ENCODE measurements at places on chromosomes 2 and 18.

GRCh38 chr2:3483227-3483985, 35.9 kb downstream of the ADI1 start:
- peak; percentile 56 for DNase-seq

DNA sequence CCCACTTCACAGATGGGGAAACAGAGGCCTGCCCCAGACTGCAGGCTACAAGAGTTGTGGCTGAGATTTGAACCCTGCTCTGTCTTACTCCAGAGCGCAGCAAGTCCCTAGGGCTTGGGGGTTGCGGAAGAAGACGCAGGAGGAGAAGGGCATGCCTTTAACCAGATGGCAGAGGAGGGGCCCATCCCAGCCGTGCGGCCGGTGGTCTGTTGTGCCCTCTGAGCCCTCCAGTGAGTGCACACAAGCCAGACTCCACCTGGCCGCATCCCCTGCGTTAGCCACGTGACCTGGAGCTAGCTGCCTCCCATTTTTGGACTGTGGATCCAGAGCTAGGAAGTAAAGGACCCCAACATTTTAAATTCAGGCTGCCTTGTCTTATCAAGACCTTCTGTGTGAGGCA, 2.8 kb downstream of the KCNIP3 start:
- DNase-seq, result no peak

- DNase-seq, result no peak
Observed at GRCh38 chr2:20738772-20739171, 71.8 kb downstream of the GDF7 start.

- DNase-seq, result no peak
Observed at GRCh38 chr2:102271844-102272243, 39.5 kb upstream of the IL1RL1 start.

DNA sequence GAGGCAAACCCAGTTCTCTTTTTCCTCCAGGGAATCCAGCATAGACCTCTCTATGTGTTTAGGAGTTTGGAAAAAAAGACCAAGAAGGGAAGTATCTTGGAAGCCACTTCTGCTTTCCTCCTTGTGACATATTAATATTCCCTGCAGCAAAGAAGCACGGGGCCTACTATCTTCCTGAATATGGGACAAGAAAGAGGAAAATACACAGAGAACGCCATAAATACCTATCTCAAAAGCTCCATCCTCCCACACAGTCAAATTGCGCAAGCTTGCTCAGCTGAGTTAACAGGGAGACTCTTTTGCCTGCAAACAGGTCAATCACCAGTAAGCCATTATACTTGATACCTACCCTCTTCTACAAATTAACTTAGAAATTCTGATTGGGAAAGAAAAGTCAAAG, 16.7 kb upstream of the RAPH1 start:
- DNase-seq, result no peak

DNA sequence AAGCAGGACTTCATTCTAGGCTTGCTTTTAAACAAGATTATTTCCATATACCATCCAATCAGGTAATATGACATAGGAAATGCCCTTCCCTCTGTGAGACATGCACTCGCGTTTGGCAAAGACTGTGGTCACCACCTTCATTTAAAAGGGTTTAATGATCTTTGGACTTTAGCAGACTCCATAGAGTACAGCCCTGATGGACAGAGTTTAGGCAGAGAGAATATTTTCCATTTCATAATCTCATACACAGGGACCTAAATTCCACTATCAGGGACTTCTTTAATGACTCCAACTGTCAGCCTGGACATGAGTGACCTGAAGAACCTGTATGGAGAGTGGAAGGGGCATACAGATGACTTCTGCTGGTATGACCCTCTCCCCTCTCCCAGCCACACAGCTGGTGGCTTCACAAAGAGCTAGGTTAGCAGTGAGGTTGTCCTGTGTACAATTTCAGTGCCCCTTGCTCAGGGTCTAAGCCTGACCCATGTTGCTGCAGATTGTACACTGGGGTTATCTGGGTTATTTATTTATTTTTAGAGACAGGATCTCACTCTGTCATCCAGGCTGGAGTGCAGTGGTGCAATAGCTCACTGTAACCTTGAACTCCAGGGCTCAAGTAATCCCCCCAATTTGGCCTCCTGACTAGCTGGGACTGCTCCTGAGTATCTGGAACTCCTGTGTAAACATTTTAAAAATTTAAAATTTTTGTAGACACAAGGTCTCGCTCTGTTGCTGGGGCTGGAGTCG, 59.2 kb downstream of the PTPRM start:
- no peak for DNase-seq

DNA sequence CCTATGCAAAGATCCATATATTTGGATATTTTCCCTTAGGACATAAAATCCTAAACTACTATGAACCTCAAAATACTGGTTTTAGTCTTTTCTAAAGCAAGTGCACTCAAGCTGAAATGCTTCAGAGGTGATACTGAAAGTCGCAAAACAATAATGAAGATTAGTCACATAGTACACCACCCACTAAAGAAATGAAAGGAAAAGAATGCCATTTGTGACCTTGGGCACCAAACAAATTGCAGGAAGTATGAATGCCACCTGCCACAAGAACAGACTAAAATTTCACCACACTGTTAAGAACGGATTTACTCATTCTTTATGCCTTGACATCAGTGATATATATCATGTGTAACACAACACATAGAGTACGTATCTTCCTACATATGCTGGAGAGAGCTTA, 161.5 kb downstream of the ZNF521 start:
- DNase-seq, result no peak

DNA sequence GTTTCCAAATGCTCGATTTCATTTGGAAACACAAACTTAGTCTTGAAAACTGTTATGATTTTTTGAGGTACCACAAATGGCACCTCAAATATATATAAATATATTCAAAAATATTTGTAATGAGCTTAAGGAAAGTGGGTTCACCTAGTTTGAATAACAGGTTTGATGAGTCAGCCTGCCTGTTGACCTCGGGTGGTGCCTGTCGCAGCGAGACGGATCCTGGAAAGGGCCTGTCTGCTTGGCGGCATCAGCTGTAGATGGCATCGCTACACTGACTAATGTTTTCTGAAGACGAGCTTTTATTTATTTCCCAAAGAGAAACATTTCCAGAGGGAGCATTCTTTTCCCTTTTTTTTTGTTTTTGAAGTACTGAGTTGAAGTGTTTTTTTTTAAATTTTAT, 6.9 kb downstream of the ALLC start:
- DNase-seq, result no peak

- no peak for DNase-seq
Observed at GRCh38 chr2:39667104-39667885, 1.6 kb downstream of the TMEM178A start.

GRCh38 chr2:240983361-240983995, 14.9 kb upstream of the SNED1 start:
- DNase-seq, result peak; percentile 17

- DNase-seq, result no peak
Observed at GRCh38 chr18:6653880-6654279, 75.6 kb upstream of the ARHGAP28 start.

DNA sequence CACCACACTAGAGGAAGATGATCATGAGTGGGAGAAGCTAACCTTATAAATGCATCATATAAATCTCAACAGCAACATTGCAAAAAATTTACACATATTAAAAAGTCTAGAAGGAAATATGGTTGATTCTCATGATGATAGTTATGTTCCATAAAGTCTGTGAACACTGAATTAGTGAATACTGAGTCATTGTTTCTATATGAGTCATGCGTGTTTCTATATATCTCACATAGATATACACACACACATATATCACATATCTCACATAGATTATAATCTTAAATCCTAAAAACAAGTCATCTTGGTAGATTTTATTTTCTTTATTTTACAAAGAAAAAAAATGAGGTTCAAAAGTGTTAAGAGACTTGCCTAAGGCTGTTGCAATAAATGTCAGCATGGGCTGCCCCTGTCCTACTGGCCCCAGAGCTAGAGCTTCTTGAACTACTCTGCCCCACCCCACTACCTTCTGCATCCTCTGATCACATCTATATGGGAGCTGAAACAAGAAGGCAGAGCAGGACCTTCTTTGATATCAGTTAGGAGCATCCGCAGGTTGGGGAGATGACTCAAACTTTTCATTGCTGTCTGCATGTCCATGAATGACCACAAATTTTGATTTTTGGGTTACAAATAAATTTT, 81.8 kb upstream of the ADAM23 start:
- DNase-seq, result no peak

GRCh38 chr18:31041271-31042083, 1.1 kb downstream of the DSC3 start:
- DNase-seq, result no peak

GRCh38 chr2:111710613-111711012, 173.4 kb downstream of the ANAPC1 start:
- no peak for DNase-seq

DNA sequence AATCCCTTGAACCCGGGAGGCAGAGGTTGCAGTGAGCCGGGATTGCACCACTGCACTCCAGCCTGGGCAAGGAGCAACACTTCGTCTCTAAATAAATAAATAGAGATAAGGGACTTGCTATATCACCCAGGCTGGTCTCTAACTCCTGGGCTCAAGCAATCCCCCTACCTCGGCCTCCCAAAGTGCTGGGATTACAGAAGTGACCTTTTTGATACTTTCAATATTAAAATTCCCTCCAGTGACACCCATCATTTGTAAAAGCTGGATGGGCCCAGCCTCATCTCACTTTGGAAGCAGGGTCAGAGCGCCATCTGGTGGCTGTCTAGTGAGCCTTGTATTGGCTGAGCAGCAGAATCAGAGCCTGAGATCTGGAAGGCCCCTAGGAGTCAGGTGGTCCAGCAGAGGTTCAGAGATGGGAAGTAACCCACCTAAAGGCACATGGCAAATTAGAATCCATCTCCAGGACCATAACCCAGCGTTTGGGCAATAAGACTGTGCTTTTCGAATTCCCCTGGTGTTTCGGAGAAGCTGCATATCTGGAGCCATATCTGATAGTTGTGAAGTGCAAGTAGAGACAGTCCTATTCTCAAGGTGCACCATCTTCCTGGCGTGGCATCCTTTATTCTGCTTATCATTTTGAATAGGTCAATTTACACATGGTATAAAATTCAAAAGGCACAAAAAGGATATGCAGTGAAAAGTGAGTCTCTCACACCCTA, 18.3 kb upstream of the SLC35F6 start:
- DNase-seq, result peak; percentile 71

- no peak for DNase-seq
Observed at GRCh38 chr18:75133721-75134610, 75.0 kb downstream of the PTGR3 start.

- no peak for DNase-seq
Observed at GRCh38 chr2:224999754-225000153, 42.5 kb downstream of the DOCK10 start.

DNA sequence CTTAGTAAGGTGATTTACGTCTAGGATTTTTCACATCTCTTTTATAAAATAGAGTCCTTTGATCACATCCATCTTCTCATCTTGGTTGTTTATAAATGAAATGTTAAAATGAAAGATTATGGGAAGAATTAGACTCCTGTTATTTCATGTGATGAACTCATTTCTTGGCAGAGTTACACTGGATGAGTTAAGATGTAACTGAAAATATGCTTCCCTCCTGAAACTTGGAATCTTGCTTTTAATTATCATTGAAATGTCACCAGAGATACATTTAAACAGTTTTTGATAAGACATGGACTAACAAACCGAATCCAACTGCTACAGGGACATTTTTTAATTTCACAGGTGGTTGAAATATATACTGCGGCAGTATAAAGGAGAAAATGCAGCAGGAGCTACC, 274.0 kb downstream of the DLGAP1 start:
- no peak for DNase-seq

- DNase-seq, result no peak
Observed at GRCh38 chr2:145017149-145017548, 497.2 kb upstream of the ZEB2 start.

- DNase-seq, result peak; percentile 96
Observed at GRCh38 chr2:99337113-99338028, at the start of gene EIF5B. Gene EIF5B, plus strand, starts transcription at chr2:99337389. Its CDS starts 166 bp downstream, at chr2:99337555.

- DNase-seq, result peak; percentile 65
Observed at GRCh38 chr2:150271952-150272802, 215.3 kb downstream of the RND3 start.

GRCh38 chr2:3654011-3654410, 4.0 kb upstream of the ALLC start:
- DNase-seq, result no peak

DNA sequence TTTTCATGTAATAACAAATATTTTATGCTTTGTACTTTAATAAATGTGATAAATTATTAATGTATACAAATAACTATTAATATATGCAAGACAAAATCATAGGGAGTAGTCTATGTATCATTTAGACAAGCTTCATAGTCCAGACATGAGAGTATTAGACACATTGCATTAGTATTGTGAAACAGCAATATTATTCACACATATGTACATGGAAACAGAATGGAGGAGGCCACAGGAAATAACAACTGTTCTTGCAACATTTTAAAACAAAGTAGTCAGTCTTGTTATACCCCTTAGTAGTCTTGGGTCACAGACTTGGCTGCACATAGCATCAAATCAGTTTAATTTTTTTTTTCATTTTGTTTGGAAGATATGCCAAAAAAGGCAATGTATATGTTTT, 15.8 kb downstream of the DSC1 start:
- no peak for DNase-seq

- peak; percentile 75 for DNase-seq
Observed at GRCh38 chr2:120740765-120741524, 5.3 kb downstream of the GLI2 start.

DNA sequence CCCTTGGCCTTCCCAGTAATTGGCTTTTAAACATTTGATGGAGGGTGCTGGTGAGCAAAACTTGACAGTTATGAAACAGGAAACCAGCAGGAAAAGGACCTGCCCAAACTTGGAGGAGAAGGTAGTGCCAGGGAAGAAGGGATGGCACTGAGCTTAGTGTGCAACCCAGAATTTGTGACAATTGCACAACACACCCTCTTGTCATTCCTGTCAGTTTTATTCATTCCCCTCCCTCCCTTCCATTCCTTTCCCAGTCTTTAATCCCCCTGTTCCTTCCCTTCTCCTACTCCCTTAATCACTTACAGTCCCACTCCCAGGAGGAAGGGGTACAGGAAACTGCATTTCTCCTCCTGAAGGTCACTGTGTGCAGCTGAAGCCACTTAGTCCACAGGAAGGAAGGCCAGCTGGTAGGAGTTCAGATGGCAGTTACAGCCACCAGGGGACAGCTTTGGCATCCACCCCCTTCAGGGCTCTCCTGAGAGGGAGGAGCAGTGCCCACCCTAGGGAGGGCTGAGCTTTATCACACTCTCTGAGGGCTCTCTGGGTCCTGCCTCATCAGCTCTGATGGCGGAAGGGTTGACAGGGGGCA, 24.0 kb upstream of the SIGLEC15 start:
- DNase-seq, result peak; percentile 66

Measured in fibroblast of skin of back (primary cell).